AG04449 (cell line): ENCODE measurements at places on chromosomes 2 and 18.

DNA sequence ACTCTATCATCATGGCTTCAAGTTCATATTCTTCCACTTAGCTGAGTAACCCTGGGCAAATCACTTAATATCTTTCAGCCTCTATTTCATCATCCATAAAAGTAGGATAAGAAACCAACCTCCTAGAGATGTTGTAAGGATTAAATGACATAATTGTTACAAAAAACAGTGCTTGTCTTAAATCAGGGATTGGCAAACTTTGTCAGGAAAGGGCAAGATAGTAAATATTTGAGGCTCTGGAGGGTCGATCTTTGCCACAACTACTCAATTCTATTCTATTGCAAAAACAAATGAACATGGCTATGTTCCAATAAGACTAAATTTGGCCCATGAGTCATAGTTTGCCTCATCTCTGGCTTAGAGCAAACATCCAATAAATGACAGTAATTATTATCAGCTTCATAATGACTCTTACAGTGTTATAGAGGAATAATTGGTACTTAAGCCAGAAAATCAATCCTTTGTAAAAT lies 184.7 kb downstream of the SATB2 start:
- peak; percentile 47 for DNase-seq

GRCh38 chr2:3294069-3294468 lies 83.5 kb downstream of the EIPR1 start:
- no peak for DNase-seq

DNA sequence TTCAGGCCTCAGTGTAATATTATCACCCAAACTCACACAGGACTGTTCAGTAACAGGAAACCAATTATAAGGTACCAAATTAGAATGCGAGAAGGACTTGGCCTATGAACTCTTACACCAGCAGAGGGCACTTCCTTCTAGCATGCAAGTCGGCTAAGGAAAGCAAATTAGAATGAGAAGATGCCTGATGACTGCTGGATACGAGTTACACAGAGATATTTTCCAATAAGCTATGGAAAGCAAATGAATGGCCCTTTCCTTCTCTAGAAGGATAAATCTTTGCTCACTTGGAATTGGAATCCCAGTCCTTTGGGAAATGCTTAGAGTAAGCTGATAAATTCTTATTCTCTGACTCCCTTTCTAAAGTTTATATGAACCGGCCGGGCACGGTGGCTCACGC lies 109.8 kb downstream of the AP1S3 start:
- no peak for DNase-seq

GRCh38 chr2:230798769-230799399 lies 65.9 kb upstream of the ITM2C start:
- DNase-seq = no peak

DNA sequence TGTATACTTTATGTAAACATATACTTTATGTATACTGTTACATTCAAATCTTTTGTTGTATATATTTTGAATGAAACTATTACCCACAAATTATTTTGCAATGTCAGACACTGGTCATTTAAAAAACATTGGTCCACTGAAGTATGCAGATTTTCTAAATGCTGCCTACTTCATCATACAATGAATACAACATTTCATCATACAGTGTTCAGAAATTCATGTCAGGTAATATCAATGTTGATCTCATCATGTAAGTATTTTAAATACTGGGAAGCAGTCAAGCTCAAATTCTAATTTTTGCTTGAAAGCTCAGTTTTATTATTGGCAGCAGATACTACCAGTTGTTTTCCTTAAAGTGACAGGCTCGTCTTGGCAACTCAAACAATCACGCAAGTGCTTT lies 2.9 kb upstream of the STAT4 start:
- DNase-seq = no peak

GRCh38 chr2:54079331-54079730 lies 36.1 kb upstream of the ACYP2 start:
- DNase-seq = no peak
